ENCODE measurements at places on chromosomes 1 and 21.

- DNase-seq: no peak
These were observed 42.5 kb downstream of the GPR88 start for GRCh38 chr1:100580446-100580845.

GRCh38 chr1:226047495-226047894, 15.0 kb upstream of the H3-3A start:
- no peak for DNase-seq

DNA sequence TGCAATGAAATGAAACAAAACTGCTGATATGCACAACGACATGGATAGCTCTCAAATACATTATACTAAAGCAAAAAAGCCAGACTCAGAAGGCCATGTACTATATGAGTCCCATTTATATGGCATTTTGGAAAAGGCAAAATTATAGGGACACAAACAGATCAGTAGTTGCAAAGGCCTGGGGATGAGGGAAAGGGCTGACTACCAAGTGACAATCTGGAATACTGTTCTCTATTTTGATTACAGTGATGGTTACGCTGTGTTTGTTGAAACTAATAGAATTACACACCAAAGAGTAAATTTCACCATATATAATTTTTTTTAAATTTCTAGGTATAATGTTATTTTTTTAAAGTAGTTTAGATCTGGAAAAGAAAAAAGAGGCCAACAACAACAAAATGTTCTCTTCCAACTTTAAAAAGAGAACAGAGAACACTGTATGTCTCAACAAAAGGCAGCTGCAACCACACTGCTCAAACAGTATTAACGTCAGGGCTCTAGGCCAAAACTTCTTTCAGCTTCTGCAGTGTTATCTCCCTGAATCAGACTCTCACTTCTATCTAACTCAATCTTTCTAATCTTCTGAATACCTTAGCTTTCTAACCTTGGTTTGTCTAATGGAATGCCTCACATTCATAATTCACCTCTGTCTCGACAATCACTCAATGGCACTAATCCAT, 75.8 kb downstream of the FOXJ3 start:
- no peak for DNase-seq

- no peak for DNase-seq
These were observed 50.2 kb downstream of the FAM163A start for GRCh38 chr1:179793281-179793680.

GRCh38 chr1:113998361-113998760, 19.1 kb downstream of the OLFML3 start:
- no peak for DNase-seq

DNA sequence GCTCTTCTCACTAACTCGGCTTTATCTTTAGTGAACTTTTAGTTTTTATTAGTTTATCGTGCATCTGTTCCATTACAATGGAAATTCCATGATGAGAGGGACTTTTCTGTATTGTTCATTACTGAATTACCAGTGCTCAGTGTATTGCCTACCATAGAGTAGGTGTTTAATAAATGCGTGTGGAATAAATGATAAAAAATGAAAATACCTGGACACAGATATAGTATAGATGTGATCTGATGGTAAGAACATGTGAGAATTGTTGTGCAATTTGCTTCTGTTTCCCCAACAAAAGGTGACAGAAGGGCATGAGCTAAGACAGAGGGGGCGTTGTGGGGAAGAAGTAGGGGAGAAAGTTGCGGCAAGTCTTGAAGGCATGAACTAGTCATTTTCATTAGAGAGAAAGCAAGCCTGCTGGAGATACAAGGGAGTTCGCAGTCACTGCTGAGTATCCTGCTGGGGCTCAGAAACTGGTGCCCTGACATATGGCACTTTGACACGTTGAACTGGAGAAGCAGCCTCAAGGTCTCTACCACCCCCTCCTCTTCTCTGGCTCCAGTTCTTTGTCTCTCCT, 5.6 kb upstream of the COG2 start:
- no peak for DNase-seq

DNA sequence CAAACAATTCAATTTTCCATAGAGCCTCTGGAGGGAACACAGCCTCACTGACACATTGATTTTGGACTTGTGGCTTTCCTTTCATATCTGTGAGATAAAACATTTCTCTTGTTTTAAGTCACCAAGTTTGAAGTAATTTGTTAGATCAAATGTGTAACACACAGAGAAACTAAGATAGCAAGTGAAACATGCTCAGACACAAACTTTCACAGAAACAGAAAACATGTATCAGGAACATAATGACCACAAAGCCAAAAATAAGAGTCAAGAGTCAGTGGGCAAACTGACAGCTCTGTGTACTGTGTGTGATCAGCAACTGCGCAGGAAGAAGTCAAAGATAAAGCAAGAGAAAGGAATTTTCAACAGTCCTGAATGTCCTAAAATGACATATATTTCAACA, 1237.5 kb downstream of the AMY1C start:
- DNase-seq: no peak

DNA sequence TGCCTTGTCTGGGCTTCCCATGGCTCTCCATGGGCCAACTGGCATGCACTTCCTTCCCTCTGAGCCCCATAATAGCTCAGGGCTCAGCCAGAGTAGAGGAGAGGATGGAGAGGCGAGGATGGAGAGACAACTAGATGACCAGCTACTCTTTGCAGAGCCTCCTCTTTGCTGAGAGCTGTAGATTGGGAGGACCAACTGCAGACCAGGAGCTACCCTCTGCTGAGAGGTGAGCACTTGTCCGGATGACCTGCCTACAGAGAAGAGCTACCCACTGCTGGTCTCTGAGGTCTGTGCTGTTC, 58.0 kb upstream of the ETV3 start:
- no peak for DNase-seq
